ENCODE measurements at places on chromosomes 16 and 17. TPM values are rescaled to one million over a fixed set of nuclear protein-coding genes. Genes with fewer than 3 reads are reported as not detected.

GRCh38 chr16:75552951-75553350 lies 3.1 kb downstream of the TMEM231 start:
- no peak overlapping the region for H3K4me3 ChIP-seq
- no peak for DNase-seq
- peaks cover 5% of the 10 kb centered on the region for H3K4me1 ChIP-seq
- H3K27ac ChIP-seq: no peak overlapping the region
- no peaks in the 10 kb centered on the region for H3K36me3 ChIP-seq
- H3K27me3 ChIP-seq: no peaks in the 10 kb centered on the region

DNA sequence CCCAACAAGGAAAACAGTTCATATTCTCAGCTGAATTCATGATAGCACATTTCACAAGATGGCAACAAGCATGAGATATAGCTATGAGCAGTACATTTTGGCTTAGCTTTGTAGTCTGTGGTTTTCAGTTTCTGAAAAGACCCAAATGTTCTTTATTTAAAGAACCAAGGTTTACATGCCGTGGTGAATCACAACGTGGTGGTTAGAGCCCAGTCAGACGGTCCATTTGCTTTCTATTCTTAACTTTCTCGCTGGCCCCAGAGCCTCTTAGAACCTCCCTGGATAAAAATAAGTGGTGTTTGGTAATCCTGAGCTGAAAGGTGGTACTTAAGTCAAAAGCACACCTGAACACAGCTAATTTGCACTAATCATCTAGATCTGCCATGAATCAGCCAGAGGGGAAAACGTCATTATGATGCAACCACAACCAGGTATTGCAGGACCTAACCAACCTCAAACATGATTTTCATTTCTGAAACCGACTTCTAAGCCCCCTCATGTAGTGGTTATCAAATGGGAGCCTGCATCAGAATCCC lies 18.6 kb upstream of the HAPSTR1 start:
- no peak for DNase-seq
- no peaks in the 10 kb centered on the region for H3K27me3 ChIP-seq
- no peaks in the 10 kb centered on the region for H3K4me1 ChIP-seq
- H3K36me3 ChIP-seq: no peaks in the 10 kb centered on the region
- no peak overlapping the region for H3K4me3 ChIP-seq
- no peak overlapping the region for H3K27ac ChIP-seq

- no peaks in the 10 kb centered on the region for H3K4me1 ChIP-seq
- peaks cover 2% of the 10 kb centered on the region for H3K27me3 ChIP-seq
- H3K36me3 ChIP-seq: no peaks in the 10 kb centered on the region
These were observed 46.1 kb upstream of the NLK start for GRCh38 chr17:27996202-27997043.

Gene RPGRIP1L
- 1.5 TPM for total RNA-seq

Gene OR1F1
- not detected for total RNA-seq

GRCh38 chr17:72259922-72260321 lies 139.1 kb downstream of the SOX9 start:
- H3K36me3 ChIP-seq: no peaks in the 10 kb centered on the region
- no peaks in the 10 kb centered on the region for H3K4me1 ChIP-seq
- H3K27ac ChIP-seq: no peak overlapping the region

- H3K36me3 ChIP-seq: no peaks in the 10 kb centered on the region
- no peak overlapping the region for H3K4me3 ChIP-seq
- H3K4me1 ChIP-seq: peaks cover 24% of the 10 kb centered on the region
These were observed 22.6 kb upstream of the KIFC3 start for GRCh38 chr16:57824888-57825287.

DNA sequence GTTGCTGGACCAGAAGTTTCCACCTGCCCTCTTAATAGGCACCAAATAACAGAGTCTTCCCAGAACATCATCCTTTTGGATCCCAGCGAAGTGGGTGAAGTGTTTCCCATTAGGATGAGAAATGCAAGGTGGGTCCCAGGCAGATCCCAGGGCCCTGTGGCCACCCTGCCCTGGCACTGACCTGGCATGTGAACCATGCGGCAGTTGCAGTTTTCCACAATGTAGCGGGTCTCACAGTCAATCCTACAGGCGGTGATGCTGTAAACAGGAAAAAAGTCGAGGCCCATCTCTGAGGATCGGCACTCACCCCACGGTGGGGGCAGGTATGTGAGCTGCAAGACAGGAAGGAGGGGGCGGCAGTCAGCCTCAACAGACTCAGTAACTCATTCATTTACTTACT lies 36.4 kb downstream of the SPACA3 start:
- no peak overlapping the region for H3K27ac ChIP-seq
- no peaks in the 10 kb centered on the region for H3K36me3 ChIP-seq
- H3K4me1 ChIP-seq: no peaks in the 10 kb centered on the region
- H3K27me3 ChIP-seq: no peaks in the 10 kb centered on the region

Gene NTN1
- total RNA-seq: 1.4 TPM
